ENCODE measurements at places on chromosomes 2 and 18. TPM values are rescaled to one million over a fixed set of nuclear protein-coding genes. Genes with fewer than 3 reads are reported as not detected.

Gene ANKRD23
- total RNA-seq, result 9.8 TPM

- DNase-seq, result no peak
Observed at GRCh38 chr2:136051725-136052048, 66.3 kb upstream of the DARS1 start.

Gene DSG1
- total RNA-seq, result not detected

GRCh38 chr18:78611869-78612268, 367.7 kb upstream of the SALL3 start:
- no peak for DNase-seq

Gene BAZ2B
- 37.2 TPM for total RNA-seq

- no peak for DNase-seq
Observed at GRCh38 chr18:11548916-11549551, 60.4 kb upstream of the SLC35G4 start.

Gene HOXD9
- total RNA-seq, result not detected

DNA sequence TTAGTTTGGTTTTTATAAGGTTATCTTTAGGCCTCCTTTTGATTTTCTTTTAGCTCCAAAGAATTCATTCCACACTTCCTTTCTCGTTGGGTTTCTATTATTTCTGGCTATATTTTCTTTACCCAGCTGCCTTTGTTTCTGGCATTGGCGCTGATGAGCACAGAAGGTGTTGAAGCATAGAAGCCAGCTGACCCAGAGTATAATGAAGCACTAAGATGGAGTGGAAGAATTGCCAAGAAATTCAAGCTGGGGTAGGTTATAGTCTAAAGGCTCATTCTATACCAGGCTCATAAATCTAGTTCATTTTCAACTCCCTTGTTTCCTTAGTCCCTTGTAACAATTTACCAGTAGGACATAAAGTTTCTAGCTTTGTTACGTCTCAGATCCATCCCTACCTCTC, 169.5 kb downstream of the HRH4 start:
- no peak for DNase-seq

Gene CASP10
- total RNA-seq, result 33.7 TPM

Gene BMP10
- total RNA-seq, result not detected

Gene GDF7
- total RNA-seq, result 14.8 TPM

Gene LYPD6
- not detected for total RNA-seq

- no peak for DNase-seq
Observed at GRCh38 chr2:97662386-97662894, 1.4 kb downstream of the ACTR1B start.

GRCh38 chr2:240465268-240465764, 29.9 kb downstream of the GPC1 start:
- no peak for DNase-seq

DNA sequence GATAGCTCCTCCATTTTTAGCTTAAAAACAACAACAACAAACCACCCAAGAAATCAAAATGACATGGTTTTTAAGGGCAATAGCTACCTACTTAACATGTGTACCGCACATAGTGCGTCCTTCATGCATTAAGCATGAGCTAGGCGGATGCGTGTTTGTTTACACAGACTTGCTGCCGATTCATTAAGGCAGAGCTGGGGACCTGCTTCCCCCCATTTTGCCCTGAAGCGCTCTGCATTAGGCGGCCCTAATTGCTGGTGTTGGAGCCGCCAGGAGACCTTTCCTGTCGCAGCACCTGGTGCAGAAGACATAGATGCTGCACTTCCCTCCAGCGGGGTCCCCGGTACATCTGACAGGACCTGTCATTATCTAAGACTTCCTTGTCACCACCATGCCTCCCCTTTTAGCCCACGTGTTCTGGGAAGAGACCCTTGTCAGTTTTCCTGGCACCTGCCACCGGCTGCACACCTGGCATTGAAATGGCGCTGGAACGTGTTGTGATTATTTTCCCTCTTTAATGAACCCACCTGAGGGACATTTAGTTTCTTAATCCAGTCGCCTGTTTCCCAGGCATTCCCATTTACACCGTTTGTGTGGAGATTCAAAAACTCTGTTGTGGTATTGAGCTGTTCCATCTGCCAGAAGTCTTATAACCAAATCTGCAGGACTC, 261.1 kb upstream of the RAB12 start:
- no peak for DNase-seq

Gene CNGA3
- not detected for total RNA-seq

DNA sequence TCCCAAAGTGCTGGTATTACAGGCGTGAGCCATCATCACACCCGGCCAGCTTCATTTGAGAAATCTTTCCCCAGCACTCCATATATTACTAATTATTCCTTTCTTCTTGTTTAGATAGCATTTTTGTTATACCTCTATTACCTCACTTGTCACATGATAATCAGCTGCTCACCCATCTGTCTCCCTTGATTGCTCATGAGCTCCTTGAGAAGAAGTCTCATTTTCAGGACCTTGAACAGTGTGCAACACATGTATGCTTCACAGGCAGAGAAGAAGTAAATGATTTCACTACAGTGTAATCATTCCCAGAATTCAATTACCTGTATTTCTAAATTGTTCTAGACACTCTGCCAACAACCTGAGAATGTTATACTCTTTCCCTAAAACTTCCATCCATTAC, 6.2 kb downstream of the PAIP2B start:
- DNase-seq, result peak; percentile 27

Gene POTEE
- 0.07 TPM for total RNA-seq

- no peak for DNase-seq
Observed at GRCh38 chr2:207308519-207309224, 142.9 kb upstream of the KLF7 start.

- DNase-seq, result no peak
Observed at GRCh38 chr2:229231328-229231868, 39.7 kb downstream of the PID1 start.

DNA sequence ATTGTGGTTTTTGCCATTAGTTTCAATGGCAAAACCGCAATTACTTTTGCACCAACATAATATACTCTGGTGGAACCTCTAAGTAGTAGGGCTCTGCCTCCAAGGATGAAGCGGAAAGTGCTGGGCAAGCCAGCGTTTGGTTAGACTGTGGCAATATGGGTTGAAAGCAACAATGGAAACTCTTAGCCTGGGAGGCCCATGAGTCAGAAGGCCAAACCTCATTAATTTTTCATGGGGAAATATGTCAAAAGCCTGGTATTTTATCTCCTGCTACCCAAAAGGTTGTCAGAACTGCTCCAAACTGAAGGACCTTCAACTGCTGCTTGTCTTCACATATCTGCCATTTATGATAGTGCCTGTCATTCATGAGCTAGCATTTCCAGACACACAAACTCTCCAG, 179.1 kb upstream of the CYP26B1 start:
- DNase-seq, result no peak

DNA sequence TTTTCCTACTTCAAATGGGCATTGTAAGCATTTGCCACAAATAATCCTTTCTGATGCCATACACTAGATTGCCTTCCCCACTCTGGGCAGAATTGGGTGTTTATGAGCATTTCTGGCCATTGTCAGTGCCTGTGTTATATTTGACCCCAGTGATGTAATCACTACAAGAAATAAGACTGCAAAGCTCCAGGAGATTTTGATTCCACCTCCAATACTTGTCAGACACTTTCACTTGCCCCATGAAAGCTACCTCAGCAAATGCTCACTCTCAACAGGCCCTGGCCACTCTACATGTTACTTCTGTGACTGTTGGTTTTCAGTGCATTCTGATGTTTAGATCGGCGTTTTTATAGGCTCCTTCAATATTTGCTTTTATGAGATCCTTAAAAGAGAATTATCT, 135.1 kb downstream of the GFPT1 start:
- no peak for DNase-seq

DNA sequence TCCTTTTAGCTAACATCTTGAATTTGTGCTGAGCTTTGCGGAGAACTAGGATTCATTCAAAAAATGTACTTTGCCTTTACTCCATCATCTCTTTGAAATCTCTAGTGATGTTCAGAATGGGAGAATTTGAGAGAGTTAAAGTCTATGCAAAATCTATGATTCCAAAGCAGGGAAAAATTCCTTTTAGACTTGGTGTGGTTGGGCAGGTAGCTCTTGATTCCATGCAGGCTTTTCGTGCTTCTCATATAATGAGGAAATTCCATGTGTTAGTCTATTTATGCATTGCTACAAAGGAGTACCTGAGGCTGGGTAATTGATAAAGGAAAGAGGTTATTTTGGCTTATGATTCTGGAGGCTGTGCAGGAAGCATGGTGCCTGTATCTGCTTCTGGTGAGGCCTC, 258.9 kb upstream of the EPHA4 start:
- no peak for DNase-seq

DNA sequence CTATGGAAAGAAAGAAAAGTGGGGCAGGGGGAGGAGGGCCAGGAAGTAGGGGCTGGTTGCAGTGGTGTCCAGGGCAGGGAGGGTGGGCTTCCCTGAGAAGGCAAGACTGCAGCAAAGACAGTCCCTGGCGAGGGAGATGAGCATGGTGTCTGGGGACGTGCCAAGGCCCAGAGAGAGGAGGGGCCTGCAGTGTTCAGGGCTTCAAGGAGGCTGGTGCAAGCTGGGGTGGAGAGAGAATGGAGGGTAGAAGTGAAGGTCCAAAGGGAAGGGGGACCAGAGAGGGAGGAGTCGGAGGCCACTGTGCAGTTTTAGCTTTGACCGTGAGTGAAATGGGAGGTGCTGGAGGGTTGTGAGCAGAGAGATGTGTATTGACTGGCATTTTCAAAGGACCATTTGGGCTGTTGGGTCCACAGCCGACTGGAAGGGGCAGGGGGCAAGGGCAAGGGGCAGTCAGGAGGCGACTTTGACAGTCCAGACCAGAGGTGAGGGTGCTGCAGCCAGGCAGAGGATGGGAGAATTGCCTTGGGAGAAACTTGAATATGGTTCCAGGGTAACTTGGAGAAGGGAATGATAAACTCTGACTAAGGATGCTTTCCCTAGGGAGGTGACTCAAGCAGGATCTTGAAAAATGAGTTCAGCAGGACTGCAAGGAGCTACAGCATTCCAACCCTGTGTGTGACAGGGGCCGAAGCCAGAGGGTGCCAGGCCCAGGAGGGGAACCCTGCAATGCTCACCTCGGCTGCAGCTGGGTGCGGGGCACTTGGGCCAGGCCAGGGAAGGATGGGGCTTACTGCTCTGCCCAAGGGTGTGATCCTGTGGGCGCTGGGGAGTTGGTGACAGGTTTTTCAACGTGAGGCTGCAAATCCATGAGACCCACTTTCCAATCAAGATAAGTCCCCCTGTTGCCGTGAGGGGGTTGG, 177.1 kb upstream of the HAAO start:
- no peak for DNase-seq

Gene ALLC
- not detected for total RNA-seq

DNA sequence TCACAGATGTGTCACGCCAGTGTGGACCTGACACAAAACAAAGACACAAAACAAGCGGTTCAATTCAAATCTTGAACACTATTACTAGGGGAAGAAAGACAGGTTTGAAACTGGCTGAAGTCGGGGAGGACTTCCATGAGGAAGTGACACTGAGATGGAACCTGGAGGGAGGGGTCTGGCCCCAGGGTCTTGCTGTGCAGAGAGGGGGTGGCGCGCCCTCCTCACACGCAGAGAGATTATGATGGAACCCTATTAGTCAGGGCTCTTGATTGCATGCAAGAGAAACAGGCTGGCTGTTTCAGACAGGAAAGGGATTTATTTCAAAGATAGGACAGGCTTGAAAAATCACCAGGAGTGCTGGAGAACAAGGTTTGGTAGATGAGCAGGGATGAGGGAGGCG, 363.6 kb upstream of the HS6ST1 start:
- no peak for DNase-seq

DNA sequence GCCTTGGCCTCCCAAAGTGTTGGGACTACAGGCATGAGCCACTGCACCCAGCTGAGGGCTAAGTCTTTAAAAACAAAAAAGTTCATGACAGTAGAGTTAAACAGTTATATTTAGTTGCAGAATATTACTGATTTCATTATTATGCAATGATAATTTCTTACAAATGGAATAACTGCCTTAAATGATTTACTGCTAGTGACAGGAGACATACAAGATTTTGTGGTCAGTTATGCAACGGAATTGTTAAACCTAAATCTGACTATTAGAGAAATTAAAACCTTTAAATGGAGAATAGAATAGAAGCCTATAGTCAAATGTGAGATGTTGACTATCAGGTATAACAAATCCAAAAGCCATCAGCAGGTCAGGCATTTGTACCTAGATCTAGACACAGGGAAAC, 10.3 kb upstream of the DNAJC10 start:
- DNase-seq, result no peak

- DNase-seq, result no peak
Observed at GRCh38 chr18:59957957-59958356, 58.2 kb downstream of the PMAIP1 start.

Gene PARD3B
- not detected for total RNA-seq

DNA sequence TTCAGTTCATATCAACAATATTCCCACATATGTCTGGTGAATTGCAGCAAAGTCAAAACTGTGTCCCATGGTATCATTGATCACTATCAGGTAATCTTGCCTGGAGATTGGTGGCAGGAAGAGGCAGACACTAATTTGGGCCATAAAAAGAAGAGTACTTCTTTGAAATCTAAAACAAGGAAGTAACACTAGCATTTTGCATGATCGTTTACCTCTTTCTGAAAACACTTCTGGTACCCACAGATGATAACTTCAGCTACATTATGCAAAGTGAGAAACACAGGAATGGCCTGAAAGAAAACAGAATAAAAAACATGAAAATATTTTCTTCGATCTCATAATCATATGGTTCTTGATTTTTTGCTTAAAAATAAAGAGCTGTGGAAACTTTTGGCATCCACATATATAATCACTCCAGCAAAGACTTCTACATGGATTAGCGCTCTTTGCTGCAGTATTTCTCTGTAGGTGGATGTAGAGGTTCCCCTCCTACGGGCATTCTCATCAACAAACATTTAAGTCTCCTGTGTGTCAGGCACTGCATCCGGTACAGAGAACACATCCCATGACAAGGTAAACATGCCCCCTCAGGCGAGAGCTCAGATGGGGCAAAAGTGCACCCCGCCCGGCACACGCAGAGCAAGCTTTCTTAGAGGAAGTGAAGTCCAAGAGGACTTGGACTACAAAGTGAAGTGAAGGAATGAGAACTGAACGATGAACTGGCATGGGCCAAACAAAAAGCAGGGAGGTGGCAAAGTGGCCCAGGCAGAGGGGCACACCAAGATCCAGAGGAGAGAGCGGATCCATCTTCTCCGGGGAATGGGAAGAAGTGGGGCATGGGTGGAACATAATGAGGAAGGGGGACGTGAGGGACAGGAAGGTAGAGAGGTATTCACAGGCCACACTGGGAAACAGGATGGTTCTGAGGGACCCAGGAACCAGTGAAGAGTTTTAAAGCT, 68.0 kb upstream of the RIOK3 start:
- peak; percentile 24 for DNase-seq

- no peak for DNase-seq
Observed at GRCh38 chr2:29405707-29406106, 290.5 kb downstream of the CLIP4 start.

Gene ITPRIPL1
- total RNA-seq, result 4.8 TPM

Gene RAB17
- total RNA-seq, result not detected

Gene GNAL
- total RNA-seq, result 0.12 TPM

GRCh38 chr2:128416806-128417205, 98.1 kb upstream of the HS6ST1 start:
- DNase-seq, result no peak

GRCh38 chr2:221488136-221488807, 83.8 kb downstream of the EPHA4 start:
- DNase-seq, result no peak

Gene GKN1
- not detected for total RNA-seq

Gene SCYGR4
- not detected for total RNA-seq

GRCh38 chr18:58351776-58352175, 277.1 kb downstream of the ALPK2 start:
- no peak for DNase-seq

Measured in B cell (primary cell).